Heart left ventricle (tissue), 16 donors: ENCODE measurements at places on chromosomes 2 and 18. TPM values are rescaled to one million over a fixed set of nuclear protein-coding genes. Genes with fewer than 3 reads are reported as not detected.

GRCh38 chr2:20193185-20193584, 31.7 kb downstream of the SDC1 start:
- H3K4me1 ChIP-seq = no peaks in the 10 kb centered on the region
- no peak overlapping the region for H3K4me3 ChIP-seq
- no peak for DNase-seq
- no peaks in the 10 kb centered on the region for H3K36me3 ChIP-seq
- H3K27me3 ChIP-seq = no peaks in the 10 kb centered on the region
- no peak overlapping the region for H3K27ac ChIP-seq

DNA sequence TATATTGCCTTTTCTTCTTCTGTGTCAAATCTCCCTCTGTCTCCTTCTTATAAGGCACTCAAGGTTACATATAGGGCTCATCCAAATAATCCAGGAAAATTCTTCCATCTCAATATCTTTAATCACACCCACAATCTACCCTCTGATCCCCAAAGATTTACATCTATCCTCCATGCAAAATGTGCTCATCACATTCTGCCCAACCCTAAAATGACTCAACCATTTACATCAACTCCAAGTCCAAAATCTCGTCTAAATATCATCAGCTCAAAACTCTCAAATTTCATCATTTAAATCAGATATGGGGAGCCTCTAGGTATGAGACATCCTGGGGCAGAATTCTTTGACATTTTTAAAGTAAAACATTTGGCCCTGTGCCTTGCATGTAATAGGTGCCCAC, 1349.8 kb downstream of the SUCLG1 start:
- H3K36me3 ChIP-seq = no peaks in the 10 kb centered on the region
- DNase-seq = no peak
- no peaks in the 10 kb centered on the region for H3K4me1 ChIP-seq

The UNC80 gene
- not detected for total RNA-seq

The SCYGR2 gene
- total RNA-seq = not detected

The TMEM17 gene
- 1.6 TPM for total RNA-seq
